ENCODE measurements at places on chromosomes 6 and 20.
A peak's percentile ranks its signal among the peaks of the same experiment; 100 is the strongest.

- no peak for DNase-seq
These were observed 143.6 kb downstream of the TFAP2B start for GRCh38 chr6:50962213-50962759.

DNA sequence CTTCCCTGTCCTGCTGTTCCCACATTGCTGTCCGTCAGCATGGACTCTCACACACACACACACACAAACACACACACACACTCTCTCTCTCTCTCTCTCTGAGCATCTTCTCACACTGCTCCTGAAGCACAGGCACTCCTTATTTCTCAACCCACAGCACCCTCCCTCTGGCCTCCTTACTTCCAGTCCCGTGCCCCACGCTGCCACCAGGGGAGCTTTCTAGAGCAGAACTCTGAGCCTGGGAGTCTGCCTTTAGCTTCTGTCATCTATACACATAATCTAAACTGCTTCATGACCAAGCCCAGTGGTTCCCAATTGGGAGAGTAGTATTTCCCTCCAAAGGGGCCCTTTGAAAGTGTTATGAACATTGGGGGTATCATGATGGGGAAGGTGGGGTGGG lies 29.1 kb downstream of the HECA start:
- no peak for DNase-seq

- no peak for DNase-seq
These were observed 9.4 kb downstream of the PCK1 start for GRCh38 chr20:57570145-57570850.

- DNase-seq, result peak; percentile 39
These were observed 88.7 kb downstream of the PLCB1 start for GRCh38 chr20:8220716-8221115.

GRCh38 chr6:38150681-38151296 lies 331.3 kb downstream of the ZFAND3 start:
- no peak for DNase-seq

DNA sequence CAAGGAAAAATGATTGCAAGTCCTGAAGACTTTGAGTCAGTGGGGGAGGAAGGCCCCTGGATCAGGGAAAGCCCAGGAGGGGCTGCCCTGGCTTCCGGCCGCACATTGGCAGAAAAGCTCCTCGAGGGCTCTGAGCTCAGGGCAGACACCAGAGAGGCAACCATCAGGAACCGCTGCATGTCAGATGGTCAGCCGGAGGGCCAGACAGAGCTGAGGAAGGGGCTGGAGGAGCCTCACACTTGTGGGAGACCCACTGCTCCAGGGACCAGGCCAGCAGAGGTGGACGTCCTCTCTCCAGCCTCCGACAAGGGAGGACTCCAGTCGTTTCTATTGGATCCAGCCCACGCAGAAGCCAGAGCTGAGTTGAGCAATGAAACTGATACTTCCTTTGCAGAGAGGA lies 30.2 kb upstream of the AAR2 start:
- DNase-seq, result no peak

DNA sequence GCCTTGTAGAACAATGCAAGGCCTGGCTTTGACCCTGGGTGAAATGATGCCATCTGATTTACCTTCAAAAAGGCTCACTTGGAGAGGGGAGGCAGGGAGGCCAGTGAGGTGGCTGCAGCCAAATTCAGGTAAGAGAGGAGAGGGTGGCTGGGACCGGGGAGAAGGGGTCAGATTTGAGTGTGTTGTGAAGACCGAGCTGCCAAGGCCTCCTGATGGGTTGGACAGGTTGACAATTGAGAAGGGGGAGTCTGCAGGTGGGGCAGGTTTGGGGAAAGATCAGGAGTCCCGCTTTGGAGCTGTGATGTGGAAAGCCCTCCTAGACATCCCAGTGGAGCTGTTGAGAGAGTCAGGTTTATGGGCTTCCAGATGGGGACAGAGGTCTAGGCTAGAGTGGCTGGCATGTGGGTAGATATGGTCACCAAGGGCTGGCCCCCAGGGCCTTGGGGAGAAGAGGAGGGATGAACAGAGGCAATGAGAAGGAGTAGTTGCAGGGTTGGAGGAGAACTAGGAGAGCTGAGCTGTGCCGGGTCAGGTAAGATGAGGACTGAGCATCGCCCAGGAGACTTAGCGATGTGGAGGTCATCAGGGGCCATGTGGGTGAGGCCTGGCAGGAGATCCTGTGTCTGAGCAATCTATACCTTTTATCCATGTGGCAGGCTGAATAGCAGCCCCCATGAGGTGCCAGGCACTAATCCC lies 70.5 kb upstream of the TOX2 start:
- no peak for DNase-seq

GRCh38 chr6:150667977-150668716 lies 68.5 kb downstream of the PLEKHG1 start:
- DNase-seq, result peak; percentile 90

- DNase-seq, result peak; percentile 87
These were observed 291.2 kb downstream of the CDH26 start for GRCh38 chr20:60249436-60249835.

DNA sequence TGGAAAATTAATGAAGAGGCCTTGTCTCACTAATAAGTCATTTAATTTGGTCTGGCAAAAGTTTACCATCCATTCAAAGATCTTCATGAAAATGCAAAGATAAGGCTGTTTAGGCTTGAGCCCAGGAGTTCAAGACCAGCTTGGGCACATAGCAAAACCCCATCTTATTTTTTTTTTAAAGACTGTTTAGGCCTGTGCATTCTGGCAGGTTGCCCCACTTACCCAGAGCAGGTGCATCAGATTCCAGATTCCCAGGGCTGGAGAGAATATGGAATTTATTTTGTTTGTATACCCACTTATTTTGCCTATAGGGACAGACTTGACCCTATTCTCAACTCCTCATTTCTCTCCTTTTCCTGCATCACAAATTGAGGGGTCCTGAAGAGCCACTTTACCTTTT lies 5.7 kb downstream of the FOXO3 start:
- no peak for DNase-seq

DNA sequence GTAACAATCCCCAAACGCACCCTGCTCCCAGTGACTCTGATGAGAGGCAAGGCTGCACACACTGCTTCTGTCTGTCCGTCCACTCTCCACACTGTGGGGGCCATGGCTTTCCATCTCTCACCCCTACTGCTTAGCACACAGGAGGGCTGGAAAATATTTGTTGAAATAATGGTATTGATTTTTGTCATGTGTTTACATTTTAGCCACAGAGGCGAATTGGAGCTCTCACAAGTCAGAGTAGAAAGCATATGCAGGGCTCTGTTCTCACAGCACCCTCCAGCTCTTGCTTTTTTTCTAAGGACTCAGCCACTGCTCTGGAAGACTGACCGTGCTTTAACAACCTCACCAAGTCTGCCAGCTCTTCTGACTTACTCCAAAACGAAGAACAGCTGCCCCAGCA lies 273.8 kb downstream of the GMDS start:
- DNase-seq, result peak; percentile 7

GRCh38 chr6:34575326-34575725 lies 19.2 kb upstream of the SPDEF start:
- no peak for DNase-seq

- DNase-seq, result peak; percentile 83
These were observed 167.7 kb downstream of the SIM1 start for GRCh38 chr6:100296810-100297544.

DNA sequence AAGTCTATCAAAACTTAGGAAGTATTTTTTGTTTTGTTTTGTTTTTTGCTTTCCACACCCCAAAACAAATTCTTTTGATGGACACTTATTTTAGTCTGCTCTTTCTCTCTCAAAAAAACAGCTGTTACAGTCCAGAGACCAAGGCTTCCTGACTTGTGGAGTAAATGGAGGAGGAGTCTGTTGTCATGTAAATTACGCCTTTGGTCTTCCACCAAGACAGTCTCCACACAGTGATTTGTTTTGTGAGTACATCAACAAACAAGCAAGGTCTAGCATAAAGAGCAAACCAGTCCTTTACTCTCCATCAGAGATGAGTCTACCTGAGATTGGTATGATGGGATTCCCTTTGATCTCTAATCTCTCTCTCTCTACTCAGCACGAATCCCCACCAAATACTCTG lies 588.0 kb upstream of the ARID1B start:
- DNase-seq, result no peak

DNA sequence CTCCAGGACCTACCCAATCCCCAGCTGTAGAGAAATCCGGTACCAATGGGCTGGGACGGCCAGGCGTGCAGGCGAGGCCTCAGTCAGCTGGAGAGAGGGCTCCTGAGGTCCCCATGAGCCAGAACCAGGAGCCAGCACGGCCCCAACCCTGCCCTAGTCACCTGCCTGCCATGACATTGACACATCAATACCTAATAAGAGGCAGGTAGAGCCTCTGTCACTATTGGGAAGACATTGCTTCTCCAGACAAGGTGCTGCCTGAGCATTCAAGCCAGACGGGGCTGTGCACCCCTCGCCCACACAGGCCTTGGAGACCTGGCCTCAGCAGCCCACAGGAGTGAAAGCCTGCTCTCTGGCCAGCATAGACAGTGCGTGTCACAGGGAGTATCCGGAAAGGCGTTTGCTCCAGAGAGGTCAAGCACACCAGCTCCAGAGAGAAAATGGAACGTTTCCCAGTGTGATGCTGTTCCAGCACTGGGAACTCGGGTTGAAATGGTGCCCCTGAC lies 3.5 kb downstream of the DLL1 start:
- no peak for DNase-seq

- no peak for DNase-seq
These were observed 9.0 kb upstream of the MRGBP start for GRCh38 chr20:62787321-62787720.

DNA sequence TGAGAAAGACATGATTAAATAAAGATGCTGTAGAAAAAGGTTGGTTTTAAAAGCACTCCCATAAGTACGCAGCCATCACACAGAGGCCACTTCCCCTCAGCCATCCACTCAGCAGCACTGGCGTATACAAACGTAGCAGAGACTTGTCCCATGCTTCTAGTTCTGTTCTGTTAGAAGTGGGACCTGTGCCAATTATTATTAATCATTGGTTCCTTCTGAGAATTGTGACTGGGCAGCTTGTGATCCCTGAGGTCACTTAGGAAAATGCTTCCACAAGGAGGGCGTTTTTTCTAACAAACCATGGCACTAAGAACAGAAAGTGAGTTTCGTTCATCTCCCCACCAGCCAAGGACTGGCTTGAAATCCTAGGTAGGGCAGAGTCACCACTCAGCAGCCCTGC lies 53.9 kb downstream of the FAM120B start:
- DNase-seq, result peak; percentile 45

DNA sequence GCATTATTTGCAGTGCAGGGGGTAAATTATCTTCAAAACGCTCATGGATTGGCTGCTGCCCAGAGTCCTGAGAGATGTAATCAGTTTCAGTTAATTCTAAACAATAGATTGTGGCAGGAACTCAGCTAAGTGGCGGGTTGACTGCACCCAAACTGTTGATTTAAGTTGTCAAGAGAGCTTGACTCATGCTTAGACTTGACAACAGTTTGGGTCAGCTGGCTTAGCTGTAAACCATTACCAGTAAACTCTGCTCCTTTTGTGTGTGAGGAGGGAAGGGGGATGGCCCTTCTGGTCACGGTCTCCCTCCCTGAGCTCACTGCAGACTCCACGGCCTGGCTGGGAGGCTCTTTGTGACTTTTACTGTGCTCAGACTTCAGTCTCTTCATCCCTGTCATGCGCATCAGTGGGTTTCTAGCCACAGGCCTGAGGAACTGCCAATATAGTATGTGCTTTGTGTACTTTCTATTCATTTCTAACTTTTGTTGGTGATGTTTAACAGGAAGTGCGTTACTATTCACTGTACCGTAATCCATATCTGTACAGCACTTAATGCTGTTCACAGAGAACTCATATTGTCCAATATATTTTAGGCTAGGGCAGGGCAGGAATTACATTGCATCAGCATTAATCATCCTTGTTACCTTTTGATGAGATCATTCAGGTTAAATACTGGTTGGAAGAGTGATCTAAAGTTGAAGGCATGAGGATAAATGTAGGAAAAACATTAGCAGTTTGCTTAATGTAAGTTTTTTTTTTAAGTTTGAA lies 488.3 kb downstream of the CDKAL1 start:
- DNase-seq, result peak; percentile 86

DNA sequence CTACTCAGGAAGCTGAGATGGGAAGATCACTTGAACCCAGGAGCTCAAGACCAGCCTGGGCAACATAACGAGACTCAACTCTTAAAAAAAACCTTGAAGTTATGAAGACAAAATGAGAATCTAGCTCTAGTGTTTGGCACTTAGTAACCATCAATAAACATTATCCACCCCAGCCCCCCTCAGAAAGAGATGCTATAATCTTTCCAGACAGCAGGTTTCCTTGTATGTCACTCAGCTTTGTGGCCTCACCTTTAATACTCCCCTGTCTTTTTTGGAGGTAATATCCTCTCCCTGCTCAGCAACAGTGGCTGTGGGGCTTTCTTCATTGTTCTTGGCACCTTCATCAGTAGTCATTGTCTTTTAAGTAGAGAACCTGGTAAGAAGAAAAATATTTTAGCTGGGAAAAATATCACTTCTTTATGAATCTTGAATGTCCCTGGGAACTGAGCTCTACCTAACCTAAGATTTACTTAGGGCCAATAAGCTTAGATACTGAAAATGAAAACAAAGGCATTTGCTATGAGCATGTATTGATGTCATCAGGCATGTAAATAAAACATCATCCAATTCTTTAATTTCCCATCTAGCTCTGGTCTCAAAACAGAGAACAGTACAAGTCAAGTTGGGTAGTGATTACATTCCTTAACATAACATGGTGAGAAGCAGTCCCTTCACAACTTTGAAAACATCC lies 46.1 kb downstream of the FKBP5 start:
- DNase-seq, result no peak

- no peak for DNase-seq
These were observed 4.8 kb downstream of the ZCCHC3 start for GRCh38 chr20:301886-302848.

GRCh38 chr6:97066056-97066455 lies 141.5 kb downstream of the KLHL32 start:
- DNase-seq, result no peak

DNA sequence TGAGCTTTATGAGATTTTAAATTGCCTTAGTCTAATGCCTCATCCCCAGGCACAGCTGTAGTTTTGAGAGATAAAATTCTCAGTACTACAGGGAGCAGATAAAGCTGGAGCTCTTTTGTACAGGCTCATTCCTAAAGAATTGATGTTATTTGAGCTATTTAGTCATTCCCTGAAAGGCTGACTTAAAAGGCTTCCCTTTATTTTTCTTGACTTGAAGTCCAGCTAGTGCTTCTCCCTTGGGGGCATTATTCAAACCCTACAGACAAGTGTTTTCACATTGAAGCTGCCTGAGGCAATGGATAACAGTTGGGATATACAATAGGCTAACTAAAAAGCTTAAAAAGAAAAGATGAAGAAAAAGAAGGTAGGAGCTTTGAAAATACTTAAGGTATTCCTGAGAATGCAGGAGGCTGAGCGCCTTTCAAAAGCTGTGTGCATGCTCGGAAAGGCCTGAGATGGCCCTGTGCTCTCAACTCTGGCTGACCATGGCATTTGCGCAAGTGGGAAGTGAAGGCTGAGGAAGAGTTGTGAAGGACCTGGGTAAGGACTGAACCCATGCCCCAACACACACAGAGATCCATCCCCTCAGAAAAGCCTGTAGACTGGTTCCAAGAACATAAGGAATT lies 315.1 kb downstream of the SMOC2 start:
- peak; percentile 67 for DNase-seq

DNA sequence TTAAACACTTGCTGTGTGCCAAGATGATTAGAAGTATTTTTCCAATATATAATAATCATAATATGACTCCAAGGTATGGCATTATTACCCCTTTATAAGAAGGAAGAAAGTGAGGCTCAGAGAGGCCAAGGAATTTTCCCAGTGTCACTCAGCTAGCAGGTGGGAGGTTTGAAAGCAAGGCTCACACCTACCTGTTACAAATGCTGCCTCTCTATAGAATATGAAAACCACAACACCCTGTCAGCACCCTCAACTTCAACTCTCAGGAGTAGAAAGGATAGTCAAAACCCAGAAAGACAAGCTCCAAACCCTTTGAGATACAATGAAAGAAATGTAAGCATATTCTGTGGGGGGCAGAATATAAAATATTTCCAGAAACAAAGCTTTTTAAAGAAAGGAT lies 76.7 kb downstream of the LAMP5 start:
- DNase-seq, result no peak

Measured in fibroblast of the aortic adventitia (primary cell).